AG09309 (cell line): ENCODE measurements at places on chromosomes 16 and 17.

DNA sequence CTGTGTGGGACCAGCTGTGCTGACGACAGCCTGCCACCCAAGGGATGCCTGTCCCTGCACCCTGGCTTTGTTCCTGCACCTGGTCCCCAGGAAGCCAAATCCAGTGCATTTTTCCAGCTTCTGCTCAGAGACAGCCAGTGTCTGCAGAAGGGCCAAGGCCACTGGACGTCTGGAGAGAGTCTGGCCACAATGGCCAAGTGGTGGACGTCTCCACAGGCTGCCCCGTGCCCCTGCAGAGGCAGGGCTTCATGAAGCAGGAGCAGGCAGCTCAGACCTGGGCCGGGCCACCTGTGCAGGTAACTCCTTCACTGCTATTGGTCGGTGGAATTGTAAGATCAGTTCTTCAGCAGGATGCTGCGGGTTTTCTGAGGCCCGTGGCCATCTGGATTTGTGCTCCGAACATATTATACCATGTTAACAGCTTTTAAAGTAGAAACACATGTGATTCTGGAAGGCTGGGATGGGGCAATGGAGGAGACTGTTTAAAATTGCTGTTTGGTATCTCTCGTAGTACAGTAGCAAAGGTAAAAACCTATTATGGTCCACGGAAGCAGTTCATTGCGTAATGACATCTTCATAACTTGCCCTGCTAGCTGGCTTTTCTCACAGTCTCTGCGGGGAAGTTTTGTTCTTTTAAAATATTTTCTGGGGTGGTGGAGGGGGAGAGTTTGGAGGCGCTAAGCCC, 185.3 kb downstream of the CCDC182 start:
- DNase-seq = no peak

DNA sequence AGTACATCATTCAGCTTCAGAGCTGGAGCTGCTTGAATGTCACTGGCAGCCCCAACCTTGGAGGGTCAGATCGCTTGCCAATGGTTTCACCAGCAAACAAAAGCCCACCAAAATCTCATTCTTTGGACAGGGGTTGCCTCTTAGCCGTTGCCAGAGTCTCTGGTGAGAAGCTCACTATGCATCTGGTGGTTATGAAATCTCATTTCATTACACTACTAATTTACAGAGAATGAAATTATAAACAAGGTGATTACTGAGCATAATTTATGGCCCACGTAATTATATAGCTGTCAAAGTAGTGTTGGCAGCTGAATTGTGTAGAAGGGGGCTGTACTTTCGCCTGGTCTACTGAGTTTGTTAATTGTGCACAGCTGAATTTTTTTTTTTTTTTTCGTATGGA, 688.9 kb upstream of the KIF2B start:
- DNase-seq = no peak

DNA sequence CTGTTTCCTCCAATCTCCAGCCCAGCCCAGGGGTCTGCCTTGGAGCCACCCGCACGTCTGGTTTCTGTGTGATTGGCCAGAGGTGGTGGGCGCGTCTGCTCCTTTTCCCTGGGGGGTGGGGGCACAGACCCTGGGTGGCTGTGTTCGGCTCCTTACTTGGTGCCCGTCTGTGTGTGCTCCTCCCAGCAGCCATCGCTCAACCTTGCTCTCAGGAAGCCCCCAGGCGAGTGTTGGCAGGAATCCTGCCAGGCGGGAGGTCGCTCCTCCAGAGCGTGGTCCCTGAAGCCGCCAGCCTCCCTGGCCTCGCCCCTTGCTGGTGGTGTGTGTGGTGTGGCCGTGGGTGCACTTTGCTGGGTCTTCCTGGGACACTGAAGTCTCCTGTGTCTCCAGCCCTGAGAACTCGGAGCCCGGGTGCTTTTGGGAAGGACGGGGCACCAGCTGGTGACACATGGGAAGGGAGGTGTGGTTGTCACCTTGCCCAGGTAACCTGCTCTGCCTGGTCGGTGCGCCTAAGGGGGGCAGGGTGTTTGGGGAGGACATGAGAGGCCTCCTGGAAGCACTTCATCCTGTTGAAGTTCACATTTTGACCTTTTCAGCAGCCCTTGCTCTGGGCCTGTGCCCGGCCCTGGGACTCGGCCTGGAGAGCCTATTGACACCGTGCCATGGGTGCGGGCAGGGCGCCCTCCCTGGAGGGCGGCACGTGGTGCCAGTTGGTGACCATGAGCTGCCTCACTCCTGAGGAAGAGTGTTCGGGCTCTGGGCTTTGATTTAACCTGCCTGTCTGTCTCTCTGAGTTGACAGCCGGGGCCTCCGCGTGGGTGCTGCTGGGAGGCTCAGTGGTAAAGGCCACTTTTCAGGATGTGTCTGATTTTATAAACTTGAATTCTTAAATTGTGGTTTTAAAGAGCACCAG, 49.0 kb upstream of the ZNF750 start:
- DNase-seq = no peak

DNA sequence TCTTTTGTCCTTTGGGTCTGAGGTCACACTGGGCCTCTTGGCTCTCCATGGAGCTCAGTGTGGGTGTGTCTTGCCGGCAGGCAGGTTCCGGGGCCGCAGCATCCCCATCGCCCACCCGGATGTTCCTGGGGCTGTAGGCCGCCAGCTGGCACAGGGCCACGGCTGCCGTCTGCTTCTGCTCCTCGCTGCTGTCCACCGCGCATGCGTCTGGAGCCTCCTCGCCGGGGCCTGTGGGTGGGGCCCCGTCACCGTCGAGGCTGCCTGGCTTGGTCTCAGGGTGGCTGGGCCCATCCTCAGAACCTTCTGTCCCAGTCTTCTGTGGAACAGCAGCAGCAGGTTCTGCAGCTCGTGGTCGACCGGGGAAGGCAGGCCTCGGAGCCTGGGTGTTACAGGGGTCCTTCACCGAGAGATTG, 9.6 kb downstream of the ZNF750 start:
- DNase-seq = no peak

GRCh38 chr16:11229906-11230305, 26.1 kb downstream of the SOCS1 start:
- DNase-seq = no peak

- DNase-seq = no peak
These were observed 144.3 kb upstream of the TNRC6C start for GRCh38 chr17:77814091-77814772.

DNA sequence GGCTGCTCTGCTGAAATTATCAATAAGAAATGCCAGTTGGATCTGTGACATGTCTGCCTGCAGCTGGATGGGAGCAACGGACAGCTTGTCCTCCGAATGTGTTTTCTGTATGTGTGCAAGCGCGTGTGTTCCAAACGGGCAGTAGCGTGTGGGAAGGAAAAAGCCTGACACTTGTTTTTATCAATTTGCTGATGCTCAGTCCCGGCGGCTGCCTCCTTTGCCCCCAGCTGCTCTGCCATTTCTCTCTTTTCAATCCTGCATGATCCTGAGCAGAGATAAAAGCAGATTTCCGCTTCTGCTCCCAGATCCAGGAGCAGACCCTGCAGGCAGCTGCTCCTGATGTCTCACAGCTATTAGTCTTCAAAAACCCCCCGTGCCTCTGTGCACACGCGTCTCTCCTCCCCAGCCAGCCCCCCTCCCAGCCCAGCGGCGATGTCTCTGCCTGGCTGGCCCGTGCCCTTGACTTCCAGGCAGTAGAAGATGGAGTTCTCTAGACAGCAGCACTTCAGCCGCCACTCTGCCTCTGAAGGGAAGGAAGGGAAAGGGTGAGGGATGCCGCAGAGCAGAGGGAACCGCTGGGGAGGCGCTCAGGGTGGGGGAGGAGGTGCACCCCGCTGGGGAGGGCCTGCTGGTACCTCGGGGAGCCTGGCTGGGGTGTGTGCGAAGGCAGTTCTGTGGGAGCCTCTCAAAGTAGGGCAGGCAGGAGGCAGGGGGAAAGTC, 4.1 kb downstream of the PRCD start:
- no peak for DNase-seq
